ENCODE measurements at places on chromosomes 16 and 17.

- no peak for DNase-seq
Measured at GRCh38 chr17:14351493-14351892, 50.6 kb downstream of the HS3ST3B1 start.

DNA sequence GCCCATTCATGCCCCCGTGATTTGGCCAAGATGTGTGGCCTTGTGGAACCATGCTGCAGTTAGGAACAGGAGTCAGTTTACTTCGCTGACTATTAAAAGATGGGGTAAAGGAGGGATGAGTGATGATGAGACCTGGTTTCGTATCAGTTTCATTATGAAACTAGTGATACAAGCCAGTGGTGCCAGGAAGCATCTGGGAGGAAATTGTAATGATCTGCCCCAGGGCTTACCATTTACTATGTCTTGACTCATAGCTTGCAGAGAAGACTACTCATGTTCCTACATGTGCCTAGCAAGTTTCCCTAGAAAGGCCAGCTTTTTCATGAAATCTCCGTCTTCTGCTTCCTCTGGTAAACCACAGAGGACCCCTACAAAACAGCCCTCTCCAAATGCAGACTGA lies 23.2 kb downstream of the CDH3 start:
- DNase-seq: peak; percentile 89

DNA sequence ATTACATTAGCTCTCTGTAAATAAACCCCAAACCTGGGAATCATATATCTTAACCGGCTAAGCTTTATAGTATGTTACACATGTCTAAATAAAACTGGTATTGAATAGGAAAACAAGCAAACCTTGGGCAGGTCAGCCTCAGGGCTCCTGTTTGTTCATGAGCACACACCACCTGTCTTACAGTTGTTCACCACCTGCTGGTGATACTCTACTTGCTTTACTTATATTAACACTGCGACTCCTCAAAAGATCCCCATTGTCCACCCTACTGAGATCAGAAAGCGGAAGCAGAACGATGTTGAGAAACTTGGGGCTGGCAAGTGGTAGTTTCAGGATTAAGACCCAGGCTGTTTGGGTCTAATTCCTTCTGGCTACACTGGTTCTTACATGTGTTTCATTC lies 16.4 kb downstream of the CDH13 start:
- no peak for DNase-seq

DNA sequence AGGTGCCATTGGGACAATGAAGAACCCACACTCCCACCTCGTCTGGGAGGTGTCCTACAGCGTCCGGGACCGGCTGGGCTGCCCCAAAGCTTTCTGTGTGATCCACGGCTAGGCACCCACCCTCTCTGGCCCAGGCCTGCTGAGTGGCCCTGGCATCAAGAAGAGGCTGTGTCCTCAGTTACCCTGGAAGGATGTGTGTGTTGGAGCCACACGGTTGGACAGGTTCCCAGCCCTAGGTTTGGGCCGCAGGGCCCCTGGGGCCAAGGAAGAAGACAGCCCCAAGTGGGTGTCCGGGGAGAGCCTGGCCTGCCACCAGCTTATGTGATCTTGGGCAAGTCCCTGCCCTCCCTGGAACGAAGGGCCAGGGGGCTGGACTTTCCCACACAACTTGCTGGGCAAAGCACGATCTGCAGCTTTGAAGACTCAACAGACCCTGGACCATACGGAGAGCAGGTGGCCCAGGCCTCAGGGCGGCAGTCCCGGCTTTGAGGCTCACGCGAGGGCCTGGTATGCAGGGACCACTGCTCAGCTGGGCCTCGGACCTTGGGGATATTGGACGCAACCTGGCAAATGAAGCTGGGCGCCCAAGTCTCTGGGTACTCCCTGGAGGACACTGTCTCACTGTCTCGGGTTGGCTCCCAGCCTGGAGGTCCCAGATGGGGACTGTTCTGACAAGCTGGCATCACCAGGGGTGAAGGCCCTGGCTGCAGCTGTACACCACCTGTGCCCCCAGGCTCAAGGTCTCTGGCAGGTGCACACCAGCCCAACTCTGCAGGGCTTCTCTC lies 17.5 kb downstream of the MYBBP1A start:
- no peak for DNase-seq

- DNase-seq: no peak
Measured at GRCh38 chr17:4194796-4195195, 51.8 kb downstream of the CYB5D2 start.

DNA sequence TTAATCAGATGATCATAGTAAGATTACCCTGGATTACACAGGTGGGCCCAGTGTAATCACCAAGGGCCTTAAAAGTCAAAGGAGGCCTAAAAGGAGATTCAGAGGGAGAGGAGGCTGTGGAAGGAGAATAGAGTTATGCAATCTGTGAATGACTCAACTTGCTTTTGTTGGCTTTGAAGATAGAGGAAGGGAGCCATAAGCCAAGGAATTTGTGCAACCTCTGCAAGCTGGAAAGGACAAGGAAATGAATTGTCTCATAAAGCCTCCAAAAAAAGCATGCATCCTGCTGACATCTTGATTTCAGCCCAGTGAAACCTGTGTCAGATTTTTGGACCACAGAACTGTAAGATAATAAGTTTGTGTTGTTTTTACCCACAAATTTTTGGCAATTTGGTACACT lies 109.6 kb downstream of the CNTNAP4 start:
- DNase-seq: no peak

DNA sequence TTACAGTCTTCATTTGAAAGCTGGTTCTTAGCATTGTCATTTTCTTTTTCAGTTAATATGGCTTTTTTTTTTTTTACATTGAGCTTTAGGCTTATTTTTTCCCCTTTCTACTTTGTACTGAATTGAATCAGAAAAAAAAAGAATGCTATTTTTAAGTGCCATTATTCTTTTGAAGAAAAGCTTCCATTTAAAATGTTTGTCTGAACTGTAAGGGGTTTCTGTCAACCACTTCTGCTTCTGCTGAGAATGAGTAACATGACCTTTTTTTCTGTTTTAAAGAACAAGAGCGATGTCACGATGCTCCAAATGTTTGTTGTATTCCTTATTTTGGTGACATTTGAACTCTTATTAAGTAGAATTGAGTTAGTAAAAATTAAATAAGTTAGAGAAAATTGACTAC lies 50.0 kb downstream of the MRTFB start:
- DNase-seq: no peak

GRCh38 chr17:2872282-2872681 lies 76.0 kb downstream of the RAP1GAP2 start:
- DNase-seq: no peak

DNA sequence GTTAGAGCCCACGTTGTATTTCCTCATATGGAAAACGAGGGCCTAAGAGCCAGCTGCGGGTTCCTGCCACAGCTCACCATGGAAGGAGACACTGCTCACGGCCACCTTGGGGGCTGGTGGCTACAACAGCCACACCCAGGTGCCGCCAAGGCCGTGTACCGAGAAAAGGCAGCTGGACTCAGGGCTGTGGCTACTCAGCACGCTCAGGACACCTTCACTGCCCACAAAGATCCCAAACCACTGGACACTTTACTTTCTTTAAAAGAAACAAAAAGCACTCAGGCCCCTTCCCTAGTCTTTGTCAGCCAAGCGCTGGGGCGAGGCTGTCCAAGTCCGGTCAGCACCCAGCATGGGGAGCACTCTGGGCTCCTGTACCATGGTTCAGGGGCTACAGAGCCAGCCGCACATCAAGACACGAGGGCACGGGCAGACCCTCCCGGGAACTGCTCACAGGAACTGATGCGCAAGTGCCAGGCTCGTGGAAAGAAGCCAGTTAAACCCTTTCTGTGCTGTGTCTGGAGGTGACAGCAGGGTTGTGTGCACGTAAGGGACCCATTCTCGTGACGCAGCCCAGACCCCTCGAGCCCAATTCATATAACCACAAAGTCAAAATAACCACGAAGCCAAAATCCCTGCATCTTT lies 18.5 kb downstream of the SLC16A3 start:
- no peak for DNase-seq

DNA sequence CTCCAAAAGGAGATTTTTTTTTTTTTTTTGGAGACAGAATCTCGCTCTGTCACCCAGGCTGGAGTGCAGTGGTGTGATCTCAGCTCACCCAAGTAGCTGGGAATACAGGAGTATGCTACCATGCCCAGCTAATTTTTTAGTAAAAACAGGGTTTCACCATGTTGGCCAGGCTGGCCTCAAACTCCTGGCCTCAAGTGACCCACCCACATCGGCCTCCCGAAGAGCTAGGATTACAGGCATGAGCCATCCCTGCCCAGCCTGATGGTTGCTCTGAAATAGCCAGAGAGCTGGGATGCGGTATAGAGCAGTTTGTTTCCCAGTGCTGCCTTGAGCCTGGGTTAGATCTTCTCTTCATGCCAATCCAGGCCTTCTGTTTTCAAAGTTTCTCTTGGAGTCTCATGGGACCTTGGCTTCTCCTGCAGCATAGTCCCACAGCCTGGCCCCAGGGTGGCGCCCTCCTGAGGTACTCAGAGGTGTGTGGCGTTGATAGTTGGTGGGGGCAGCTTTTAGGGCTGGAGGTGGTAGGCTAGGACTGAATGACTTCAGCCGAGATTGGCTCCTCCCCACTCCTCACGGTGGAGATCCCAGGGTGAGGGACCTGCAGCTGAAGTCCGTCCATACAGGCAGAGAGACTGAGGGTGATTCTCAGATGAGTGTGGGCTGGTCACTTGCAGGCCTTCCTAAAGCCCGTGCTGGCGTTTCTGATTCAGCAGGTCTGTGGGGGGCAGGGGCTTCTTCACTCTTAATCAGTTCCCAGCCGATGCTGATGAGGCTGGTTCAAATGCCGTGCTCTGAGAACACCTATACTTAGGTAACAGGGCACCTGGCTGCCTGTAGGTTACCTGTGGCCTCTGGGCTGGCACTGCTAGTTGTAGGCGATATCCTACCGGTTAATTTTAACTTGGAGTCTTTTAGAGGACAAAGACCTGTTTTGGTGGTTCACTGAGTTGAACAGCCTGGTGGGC lies 52.0 kb downstream of the TNFRSF13B start:
- DNase-seq: no peak

DNA sequence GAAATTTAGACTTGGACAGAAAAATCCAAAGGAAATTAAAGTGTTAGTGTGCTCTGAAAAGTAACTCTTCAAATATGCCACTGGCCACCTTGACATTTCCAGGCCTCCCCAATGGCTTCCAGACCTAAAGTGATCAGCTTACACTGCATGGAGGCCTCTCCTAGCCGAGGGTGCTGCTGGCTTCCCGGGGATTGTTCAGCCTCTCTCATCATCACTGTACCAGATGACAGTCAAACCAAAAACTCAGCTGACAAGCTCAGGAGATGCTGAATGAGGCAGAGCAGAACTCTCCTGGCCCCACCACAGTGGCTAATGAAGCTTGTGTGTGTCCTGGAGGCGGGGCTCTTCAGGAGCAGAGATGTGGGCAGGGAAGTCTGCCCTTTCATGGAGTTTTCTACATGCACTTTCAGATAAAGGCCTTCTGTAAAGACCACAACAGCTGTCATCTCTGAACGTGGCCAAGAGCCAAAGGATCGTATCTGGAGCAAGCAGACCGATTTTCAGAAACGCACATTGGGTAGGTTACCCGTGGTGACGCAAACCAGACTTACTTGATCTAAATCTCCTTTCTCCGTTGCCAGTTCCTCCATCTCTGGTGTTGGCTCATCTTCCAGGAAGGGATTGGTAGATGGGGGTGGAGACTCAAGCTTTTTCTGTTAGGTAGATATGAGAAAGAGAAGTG lies 113.3 kb downstream of the VPS53 start:
- no peak for DNase-seq

DNA sequence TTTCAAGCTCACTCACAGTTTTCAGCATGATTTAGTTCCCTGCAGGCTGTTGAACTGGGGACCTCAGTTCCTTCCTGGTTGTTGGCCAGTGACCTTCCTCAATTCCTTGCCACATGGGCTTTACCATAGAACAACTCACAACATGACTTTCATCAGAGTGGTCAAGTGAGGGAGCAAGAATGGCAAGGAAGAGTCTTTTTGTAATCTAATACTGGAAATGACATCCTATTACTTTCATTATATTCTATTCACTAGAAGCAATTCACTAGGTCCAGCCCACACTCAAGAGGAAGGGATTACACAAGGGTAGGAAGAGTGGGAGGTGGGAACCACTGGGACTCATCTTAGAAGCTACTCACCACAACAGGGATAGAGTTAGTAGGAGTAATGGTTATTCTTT lies 57.6 kb downstream of the SYT17 start:
- no peak for DNase-seq

GRCh38 chr16:46649588-46650253 lies 28.5 kb upstream of the SHCBP1 start:
- DNase-seq: no peak

DNA sequence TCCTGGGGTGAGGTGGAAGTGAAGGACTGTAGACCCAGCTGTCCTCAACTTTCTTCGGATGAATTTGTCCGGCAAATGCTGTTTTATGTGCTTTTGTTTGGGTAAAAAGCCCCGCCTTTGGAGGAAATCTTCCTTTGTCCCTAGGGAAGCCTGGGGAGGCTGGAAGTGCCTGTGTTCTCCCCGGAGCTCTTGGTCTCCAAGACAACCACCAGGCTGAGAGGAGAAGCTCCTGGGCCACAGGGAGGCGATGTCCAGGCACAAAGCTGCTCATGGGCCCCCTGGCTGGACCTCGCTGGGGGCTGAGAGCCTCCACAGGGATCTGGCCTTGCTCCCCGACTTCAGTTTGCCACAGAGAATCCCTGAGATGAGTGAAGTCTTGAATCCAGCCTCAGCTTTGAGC lies 293.1 kb upstream of the N4BP1 start:
- DNase-seq: no peak

All from RWPE2 (cell line).